ENCODE measurements at places on chromosomes 6 and 20.

DNA sequence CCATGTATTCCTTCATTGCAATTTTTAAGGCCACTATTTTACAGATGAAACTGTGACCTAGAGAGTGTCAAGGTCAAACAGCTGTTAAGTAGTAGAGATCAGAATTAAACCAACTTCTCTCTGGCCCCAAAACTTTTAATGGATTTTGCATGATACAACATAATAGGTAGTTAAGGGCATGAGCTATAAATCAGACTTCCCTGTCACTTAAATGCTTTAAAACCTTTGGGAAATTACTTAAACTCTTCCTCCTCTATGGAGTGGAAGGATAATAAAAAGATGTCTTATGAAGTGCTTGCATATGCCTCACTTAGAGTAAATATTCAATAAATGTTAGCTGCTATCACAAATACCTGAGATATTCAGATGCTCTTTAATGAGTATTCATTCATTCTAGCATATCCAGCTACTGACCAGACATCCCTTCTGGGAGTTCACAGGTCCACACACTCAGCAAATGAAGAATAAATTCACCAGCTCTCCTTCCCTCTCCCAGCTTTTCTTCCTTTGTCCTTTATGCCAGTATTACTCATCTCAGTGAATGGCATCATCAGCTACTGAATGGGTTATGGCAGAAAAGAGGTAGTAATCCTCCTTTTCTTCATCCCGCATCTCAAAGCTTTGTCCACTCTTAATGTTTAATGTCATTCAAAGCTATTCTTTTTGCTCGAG, 36.2 kb downstream of the EYA4 start:
- no peak for DNase-seq

DNA sequence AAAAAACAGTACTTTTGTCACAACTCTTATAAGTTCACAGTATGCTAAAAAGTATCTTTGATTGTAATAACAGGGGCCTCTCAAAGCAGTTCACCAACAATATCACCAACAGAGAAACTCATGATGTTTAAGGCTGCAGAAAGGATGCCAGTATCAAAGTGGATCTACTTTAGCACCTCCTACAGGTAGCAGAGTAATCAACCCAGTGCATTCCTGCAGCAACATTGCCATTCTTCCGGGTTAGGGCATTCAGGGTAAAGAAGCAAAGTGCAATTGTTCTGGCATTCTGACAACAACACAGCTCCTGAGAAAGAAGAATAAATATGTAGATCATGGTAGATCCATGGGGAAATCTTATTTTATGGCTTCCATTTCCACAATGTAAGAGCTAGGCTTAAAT, 7.6 kb upstream of the SLC17A4 start:
- no peak for DNase-seq

- DNase-seq = no peak
Measured at GRCh38 chr6:115969207-115969929, 91.3 kb downstream of the FRK start.

DNA sequence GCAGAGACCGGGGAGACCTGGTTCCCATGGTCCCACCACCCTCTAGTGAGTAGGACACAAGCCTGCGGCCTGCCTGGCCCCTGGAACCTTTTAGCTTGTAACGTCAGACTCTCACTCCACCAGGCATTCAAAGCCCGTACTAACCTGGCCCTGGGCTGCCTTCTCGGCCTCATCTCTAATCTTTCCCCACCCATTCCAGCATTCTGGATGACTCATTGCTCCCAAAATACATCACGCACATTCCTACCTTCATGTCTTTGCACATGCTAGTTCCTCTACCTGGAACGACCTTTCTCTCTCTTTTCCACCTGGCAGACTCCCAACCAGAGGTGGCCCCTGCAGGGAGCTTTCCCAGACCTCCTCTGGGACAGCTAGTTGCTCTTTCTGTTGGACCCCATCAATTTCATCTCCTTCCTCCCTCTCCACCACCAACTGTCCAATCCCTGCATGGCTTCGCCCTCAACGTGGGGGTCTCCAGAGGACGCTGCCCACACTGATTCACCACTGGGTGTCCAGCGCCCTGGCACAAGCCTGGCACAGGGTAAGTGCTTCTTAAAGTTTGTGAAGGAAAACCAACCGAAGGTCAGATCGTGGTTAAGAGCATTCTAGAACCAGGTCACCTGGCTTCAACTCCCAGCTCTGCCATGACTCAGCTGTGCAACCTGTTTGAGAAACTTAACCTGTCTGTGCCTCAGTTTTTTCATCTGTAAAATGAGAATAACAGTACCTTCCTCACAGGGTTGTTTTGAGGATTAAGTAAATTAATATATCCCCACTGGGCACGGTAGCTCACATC, 35.2 kb downstream of the JPH2 start:
- peak; percentile 25 for DNase-seq

GRCh38 chr6:28224131-28225055, 682 bp upstream of the ZSCAN9 start:
- DNase-seq = no peak

- peak; percentile 40 for DNase-seq
Measured at GRCh38 chr6:142566628-142567396, 265.0 kb downstream of the ADGRG6 start.

- no peak for DNase-seq
Measured at GRCh38 chr6:122005661-122006060, 393.8 kb upstream of the HSF2 start.
